Pancreas (tissue), 10 donors: ENCODE measurements at places on chromosomes 7 and 10.

GRCh38 chr7:22952306-22953015, 61.5 kb downstream of the HYCC1 start:
- DNase-seq, result no peak

DNA sequence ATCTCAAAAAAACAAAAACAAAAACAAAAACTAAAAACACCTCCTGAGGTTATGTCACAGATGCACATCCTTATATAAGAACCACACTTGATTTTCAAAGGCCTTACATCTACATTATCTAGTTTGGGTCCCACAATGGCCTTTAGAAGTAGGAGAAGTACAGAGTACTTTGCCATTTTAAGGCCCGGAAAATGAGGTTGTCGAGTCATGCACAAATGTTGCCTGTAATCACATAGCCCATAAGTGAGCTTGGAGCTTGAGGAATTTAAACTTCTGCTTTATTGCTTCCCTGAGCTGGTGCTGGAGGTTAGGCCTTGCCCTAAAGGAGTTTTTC, 9.7 kb upstream of the MKRN1 start:
- DNase-seq, result no peak

GRCh38 chr7:122935620-122936019, 49.4 kb upstream of the CADPS2 start:
- no peak for DNase-seq

DNA sequence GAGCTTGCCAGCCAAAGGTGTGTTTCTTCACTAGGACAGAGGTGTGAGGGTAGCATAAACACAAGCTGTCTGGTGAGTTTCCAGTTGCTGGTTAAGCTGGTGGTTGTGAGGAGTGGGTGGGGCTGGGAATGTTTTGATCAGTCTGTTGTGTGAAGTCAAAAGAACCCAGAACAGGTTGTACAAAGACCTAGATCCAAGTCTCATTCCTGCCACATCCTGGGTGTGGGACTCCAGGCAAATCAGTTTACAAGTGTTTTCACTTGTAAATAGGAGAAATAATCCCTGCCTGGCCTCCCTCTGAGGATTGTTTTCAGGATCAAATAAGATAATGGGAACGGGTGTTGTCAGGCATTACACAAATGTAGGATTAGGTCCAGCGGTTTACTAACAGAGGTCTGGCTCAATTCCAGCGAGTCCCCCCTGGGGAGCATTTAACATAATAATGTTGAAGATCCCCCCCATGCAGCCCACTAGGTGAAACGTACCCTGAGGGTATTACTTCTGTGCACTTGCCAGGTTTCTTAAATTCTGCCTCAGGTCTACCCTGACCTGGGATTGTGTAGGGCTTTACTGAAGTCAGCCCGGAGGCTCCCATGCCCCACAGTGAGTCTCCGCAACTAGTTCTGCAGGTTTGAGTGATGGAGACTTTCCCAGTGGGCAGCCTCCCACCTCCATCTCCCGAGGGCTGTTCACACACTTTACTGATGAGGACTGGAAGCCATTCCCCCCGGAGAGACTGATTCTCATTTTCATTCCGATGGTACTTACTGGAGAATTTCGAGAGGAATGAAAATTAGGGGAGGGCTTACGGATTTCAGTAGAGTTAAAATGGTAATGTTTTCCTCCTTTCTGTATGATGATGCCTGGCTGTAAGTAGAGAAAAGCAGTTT, 2.7 kb upstream of the FRAT2 start:
- DNase-seq, result no peak

- no peak for DNase-seq
These were observed 678.0 kb upstream of the KCND2 start for GRCh38 chr7:119594956-119595355.

DNA sequence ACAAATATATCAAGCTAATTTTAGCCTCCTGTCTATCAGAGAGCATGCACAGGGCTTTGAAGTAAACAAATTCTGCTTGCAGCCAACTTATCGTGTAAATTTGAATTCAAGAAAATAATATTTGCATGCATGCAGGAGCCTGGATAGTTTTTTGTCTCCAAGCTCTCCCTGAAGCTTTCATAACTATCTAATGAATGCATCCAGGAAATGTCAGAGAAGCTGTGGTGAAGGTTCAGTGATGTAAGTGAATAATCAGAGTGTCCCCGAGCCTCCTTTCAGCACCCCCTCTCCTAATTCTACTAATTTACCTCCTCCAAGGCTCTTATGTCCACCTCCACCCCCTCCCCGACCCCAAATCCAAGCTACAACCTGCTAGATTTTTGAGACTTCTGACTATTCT, 172.0 kb upstream of the ZNF32 start:
- DNase-seq, result no peak

DNA sequence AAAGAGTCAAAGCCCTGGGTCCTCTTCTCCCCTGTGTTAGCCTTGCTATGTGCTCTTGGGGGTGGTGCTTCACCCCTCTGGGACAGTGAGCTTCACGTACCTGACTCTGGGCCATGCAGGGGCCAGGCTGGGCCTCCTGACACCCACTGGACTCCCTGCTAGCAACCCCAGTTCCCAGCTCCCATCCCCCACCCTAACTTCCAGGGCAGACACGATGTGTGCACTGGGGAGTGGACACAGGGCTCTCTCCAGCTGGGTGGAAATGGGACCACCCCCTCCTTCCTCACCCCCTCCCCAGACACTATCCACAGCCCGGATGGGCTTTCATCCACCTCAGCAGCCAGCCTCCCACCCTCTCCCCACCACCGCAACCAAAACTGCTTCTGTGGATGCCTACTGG, 113.0 kb upstream of the ZNF479 start:
- DNase-seq, result no peak

- no peak for DNase-seq
These were observed 38.4 kb upstream of the NPFFR1 start for GRCh38 chr10:70321897-70322890.

DNA sequence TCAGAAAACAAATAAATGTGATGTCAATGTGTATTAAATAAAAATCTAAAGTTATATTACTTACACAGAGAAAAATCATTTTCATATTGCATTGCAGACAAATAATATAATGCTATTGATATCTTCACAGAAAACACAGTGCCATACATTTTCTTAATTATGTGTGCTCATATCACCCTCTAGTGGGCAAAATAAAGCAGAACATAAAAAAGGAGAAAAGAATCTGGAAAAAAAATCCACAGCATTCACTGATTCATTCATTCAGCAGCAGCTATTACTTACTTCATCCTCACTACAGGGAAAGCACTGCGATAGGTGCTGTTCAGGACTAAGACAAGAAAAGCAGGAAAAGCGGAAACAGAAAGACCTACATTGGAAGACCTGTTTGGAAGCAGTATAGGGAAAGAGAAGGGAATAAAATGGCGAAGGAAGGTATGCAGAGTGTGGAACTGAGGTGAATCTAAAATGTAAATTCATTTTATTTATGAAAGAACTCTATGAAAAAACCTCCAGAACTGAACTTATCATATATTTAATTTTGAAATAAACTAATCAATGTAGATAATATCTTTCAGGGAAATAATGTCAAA, 73.2 kb downstream of the POT1 start:
- DNase-seq, result no peak

DNA sequence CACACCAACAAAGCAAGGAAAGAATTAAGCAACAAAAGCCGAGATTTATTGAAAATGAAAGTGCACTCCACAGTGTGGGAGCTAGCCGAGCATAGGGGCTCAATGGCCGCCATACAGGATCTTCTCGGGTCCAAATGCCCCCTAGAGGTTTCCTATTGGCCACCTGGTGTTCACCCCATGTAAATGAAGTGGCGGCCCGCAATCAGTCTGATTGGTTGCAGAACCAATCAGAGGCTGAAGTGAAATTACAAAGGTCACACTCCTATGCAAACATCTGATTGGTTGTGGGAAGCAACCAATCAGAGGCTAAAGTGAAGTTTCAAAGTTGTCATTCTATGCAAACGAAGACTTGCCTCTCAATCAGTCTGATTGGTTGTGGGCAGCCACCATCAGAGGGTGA, 61.8 kb upstream of the SLC35B4 start:
- no peak for DNase-seq

DNA sequence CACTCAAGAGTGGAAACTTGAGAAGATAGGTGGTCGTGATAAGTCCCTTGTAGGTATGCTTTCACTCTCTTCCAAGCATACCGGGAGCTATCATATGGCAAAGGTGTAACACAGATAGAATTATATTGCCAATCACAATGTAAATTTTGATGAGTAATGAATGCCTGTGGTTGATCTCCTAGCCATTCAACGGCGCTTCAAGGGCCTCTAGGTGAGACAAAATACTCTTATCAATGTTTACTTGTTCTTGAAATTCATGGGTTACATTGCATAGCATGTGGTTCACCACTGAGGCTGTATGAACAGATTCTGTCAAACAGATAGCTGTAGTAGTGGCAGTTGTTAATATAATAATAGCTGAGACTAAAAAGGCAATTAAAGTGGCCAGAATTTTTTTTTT, 82.4 kb downstream of the THSD7A start:
- DNase-seq, result no peak

DNA sequence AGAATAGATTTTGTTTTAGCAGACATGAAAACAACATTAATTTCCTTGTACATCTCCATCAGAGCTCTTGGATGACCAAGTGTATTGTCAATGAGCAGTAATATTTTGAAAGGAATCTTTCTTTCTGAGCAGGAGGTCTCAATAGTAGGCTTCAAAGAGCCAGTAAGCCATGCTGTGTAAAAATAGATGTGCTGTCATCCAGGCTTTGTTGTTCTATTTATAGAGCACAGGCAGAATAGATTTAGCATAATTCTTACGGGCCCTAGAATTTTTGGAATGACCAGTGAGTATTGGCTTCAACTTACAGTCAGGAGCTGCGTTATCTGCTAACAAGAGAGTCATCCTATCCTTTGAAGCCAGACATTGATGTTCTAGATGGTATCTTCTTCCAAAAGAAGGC, 19.0 kb downstream of the MINPP1 start:
- DNase-seq, result no peak

DNA sequence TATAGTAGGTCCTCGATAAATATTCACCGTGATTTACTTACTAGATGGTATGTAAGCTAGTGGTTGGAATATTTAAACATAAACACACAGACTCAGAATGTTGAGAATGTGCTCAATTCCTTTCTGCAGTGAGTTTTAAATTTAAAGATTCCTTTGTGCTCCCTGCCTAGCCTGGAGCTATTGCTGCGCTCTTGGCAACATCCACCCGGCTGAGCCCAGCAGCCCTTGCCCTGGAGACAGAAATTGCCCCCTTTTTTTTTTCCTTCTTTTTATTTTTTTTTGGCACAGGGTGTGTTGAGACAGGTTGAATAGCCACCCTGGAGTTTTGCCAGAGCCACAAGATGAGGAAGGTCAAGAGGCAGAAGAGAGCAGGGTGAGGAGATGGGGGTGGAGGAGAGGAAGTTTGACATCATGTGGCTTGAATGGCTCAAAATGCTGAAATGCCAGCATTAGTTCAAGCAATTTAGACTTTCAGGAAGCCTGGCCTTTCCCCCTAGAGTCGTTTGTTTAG, 180.8 kb downstream of the PRKCQ start:
- no peak for DNase-seq

DNA sequence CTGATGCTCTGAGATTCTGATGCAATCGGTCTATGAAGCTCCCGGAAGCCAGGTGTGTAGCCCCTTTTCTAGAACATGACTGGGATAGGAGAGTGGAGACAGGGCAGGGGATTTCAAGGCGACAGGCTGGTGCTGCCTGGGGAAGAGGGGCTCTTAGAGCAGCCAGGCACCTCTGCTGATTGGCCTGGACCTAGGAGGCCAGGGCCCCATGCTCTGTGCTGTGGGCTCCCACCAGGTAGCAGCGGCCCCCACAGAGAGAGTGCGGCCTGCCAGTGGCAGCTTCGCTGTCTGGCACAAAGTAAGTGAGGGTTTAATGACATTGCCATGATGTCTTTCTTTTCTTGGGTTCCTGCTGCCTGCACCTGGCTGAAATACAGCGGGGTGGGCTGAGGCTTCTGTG, 99.4 kb upstream of the PODXL start:
- DNase-seq, result no peak

GRCh38 chr7:107951172-107951787, 51.7 kb downstream of the LAMB1 start:
- peak; percentile 23 for DNase-seq

- DNase-seq, result no peak
These were observed 57.8 kb upstream of the OPALIN start for GRCh38 chr10:96416643-96417042.

- no peak for DNase-seq
These were observed 164.0 kb downstream of the SKAP2 start for GRCh38 chr7:26700386-26700785.

- DNase-seq, result no peak
These were observed 24.6 kb upstream of the TMEM273 start for GRCh38 chr10:49212783-49213182.

GRCh38 chr7:35988105-35988504, 164.9 kb upstream of the EEPD1 start:
- DNase-seq, result peak; percentile 63

- DNase-seq, result no peak
These were observed 3.9 kb downstream of the FAM20C start for GRCh38 chr7:196283-196682.

- no peak for DNase-seq
These were observed 82.9 kb downstream of the KIAA1549 start for GRCh38 chr7:138898255-138898654.

DNA sequence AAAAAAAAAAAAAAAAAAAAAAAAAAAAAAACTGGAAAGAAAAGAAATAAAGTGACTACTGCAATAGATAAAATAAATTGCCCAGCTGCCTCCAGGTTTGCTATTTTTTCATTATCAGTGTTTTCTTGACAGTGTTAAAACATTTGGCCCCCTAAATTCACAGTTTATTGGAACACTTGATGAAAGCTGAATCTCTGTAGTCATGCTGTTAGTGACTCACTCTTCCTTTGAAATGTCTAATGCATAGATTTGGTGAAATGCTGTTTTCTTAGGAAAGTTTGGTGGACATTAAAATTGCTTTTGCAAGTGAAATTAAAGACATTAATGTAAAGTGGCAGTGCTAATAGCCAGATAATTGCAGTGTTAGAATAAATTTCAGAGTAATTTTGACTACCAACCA, 785.2 kb downstream of the NRG3 start:
- no peak for DNase-seq

GRCh38 chr10:56662765-56663447, 301.8 kb upstream of the ZWINT start:
- no peak for DNase-seq

DNA sequence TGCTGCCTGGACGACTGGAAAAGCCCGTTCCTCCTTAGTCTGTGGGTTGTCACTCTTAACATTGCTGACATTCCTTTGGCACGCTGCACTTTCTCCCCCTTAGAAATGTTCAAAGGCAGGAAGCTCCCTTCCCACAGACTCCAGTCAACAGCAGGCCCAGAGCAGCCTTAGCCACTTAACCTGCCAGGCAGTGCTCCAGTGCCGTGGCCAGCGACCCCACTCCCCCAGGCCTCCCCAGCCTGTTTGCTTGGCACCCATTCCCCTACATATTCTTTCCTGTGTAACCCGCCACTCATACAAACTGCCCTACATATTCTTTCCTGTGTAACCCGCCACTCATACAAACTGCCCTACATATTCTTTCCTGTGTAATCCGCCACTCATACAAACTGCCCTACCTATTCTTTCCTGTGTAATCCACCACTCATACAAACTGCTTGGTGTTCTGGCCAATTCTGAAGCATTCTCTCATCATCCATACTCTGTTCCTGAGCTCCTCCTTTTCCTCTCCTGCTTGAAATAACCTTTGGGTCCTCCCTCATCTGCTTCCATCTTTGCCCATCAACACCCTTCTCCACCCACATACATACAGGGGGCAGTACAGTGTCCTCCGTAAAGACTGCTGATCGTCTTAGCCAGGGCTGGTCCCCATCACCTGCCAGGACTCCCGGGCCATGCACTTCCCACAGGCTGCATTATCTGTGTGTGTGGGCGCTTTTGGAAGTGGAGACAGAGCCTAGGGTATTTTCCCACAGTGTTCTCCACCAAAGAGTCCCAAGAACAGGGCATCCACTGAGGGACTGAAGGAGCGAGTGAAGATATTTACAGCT, 57.3 kb downstream of the ADARB2 start:
- DNase-seq, result no peak
